ENCODE measurements at places on chromosomes 11 and 22. TPM values are rescaled to one million over a fixed set of nuclear protein-coding genes. Genes with fewer than 3 reads are reported as not detected.

GRCh38 chr11:70036971-70037882 is 40.9 kb upstream of the ANO1 start:
- peak; percentile 8 for DNase-seq

Gene PGM2L1
- 7.7 TPM for polyA plus RNA-seq

- no peak for DNase-seq
These were observed 112.1 kb upstream of the OR4B1 start for GRCh38 chr11:48104568-48104924.

- DNase-seq = no peak
These were observed 61.1 kb downstream of the WT1 start for GRCh38 chr11:32374261-32374711.

DNA sequence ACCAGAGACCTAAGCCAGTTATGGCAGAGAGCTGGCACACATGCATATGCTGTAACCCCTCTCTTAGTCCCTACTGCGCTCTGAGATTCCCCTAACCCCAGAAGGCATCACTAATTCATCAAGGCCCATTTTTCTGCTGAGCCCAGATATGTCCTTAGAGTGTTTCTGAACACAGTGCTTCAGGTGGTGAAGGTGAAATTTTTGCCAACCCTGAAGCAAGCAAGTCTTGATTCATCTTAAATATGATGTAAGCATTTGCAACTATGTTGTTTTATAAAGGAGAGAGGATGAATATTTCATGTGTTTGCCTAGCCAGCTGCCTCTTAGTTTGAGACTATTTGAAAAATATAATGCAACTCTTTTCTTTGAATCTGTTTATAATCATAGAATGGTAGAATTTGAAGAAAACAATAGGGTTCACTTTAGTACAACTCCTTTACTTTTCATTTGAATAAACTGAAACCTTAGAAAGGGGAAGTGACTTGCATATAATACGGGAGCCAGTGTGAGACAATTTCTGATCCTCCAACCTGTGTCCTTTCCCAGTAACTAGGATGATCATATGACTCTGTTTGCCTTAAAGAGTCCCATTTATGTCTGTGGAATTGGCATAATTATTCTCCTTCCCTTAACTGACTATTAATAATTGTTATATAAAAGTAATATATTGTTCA is 194.3 kb upstream of the MTNR1B start:
- no peak for DNase-seq

Gene DUSP8
- 6.5 TPM for polyA plus RNA-seq

- no peak for DNase-seq
These were observed 45.5 kb downstream of the FAR1 start for GRCh38 chr11:13713982-13714381.

- no peak for DNase-seq
These were observed 2.5 kb downstream of the FGF3 start for GRCh38 chr11:69816671-69817070.

Gene GPHA2
- polyA plus RNA-seq = 0.43 TPM

DNA sequence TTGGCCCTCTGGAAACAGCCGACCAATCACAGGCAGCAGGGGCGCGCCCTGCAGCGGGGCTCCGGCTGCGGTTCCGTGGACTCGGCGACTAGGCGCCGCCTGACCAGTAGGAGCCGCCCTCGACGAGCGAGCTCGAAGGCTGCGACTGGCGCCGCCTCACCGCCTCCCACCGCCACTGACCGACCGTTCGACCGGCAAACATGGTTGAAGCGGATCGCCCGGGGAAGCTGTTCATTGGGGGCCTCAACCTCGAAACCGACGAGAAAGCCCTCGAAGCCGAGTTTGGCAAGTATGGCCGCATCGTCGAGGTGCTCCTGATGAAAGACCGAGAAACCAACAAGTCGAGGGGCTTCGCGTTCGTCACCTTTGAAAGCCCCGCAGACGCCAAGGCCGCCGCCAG is at the start of gene RBMXL2:
Gene RBMXL2, plus strand, starts transcription at position 78 of the 400 bp plus-strand sequence. Its CDS starts 123 bp downstream, at position 201.
- no peak for DNase-seq

DNA sequence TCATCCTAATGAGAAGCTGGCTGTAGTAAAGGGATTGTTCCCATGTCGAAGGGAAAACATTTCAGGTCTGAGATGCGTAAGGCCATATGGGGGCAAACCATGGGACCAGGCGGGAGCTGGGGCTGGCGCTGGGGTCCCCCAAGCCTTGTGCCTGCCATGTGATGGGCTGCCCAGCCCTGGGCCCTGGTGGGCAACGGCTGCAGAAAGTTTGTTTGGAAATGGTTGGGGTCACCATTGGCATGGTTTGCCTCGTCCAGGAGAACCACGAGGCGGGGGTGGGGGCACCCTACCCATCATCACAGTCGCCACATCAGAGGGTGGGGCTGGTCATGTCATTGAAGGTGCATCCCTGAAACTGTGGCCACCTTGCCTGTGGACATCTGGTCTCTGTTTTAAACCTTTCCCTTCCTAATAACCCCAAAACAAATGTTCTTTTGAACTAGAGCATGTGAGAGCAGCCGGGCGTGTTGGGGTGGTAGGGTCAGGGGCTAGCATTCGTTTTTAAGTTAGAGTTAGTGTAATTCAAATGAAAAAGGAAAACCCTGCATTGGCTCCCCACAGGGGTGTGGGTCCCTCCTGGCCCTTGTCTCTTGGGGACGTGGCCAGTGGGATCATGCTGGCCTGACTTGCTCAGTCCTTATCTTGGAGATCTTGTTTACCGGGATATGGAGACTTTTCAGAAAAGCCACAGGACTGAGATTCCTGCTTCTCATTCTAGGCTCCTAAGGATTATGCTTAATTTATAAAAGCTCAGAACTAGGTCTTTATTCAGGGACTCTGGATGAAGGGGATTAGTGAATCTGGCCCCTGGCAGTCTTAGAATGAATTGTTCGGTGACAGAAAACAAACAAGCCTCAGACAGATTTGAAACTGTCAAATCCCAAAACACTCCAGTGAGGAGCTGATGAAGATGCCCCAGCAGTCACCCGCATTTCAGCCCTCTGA is 98.5 kb downstream of the CTTN start:
- DNase-seq = peak; percentile 23

DNA sequence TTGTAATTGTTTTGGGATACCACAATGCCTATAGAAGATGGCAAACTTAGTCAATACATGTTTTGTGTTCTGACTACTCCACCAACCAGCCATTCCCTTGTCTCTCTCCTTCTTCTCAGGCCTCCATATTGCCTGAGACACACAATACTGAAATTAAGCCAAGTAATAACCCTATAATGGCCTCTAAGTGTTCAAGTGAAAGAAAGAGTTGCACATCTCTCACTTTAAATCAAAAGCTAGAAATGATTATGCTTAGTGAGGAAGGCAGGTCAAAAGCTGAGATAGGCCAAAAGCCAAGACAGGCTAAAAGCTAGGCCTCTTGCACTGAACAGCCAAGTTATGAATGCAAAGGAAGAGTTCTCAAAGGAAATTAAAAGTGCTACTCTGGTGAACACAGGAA is 318.7 kb downstream of the TTC28 start:
- no peak for DNase-seq

Gene UBQLN3
- polyA plus RNA-seq = not detected

- no peak for DNase-seq
These were observed 81.6 kb downstream of the ZC3H12C start for GRCh38 chr11:110174645-110175310.

DNA sequence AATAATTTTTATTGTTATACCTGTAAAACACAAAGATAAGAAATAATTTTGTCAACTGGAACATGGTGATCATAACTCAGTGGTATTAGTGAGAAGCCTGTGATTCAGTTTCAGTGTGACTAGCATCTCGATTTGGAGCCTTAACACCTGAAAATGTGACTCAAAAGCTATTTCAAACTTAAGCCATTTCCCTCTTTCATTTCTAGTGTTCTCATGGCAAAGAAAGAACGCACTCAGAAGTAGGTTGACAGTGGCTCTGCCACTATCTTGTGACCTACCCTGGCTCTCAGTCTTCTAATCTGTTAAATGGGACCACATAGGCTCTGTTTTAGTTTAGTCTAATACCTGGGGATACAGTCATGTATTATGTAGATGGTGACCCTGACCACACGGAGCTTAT is 62.7 kb downstream of the ISX start:
- no peak for DNase-seq

DNA sequence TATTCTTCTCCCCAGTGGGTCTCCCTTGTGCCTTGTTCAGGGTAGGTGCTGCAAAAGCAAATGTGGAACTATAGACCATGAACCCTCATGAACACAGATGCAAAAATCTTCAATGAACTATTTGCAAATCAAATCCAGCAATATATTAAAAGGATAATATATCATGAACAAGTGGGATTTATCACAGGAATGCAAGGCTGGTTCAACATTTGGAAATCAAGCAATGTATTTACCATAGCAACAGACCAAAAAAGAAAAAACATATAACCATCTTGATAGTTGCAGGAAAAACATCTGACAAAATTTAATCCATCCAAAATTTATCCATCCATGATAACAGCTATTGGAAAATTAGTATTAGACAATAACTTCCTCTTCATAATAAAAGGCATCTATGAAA is 11.4 kb upstream of the OSBPL5 start:
- no peak for DNase-seq

GRCh38 chr11:93322207-93322606 is 8.3 kb upstream of the DEUP1 start:
- no peak for DNase-seq

Gene LRRC56
- polyA plus RNA-seq = 0.25 TPM

GRCh38 chr11:70517988-70518907 is 119.9 kb downstream of the CTTN start:
- DNase-seq = peak; percentile 13

Gene MEN1
- 18.8 TPM for polyA plus RNA-seq

GRCh38 chr11:72642884-72643522 is 31.2 kb downstream of the PDE2A start:
- peak; percentile 90 for DNase-seq

DNA sequence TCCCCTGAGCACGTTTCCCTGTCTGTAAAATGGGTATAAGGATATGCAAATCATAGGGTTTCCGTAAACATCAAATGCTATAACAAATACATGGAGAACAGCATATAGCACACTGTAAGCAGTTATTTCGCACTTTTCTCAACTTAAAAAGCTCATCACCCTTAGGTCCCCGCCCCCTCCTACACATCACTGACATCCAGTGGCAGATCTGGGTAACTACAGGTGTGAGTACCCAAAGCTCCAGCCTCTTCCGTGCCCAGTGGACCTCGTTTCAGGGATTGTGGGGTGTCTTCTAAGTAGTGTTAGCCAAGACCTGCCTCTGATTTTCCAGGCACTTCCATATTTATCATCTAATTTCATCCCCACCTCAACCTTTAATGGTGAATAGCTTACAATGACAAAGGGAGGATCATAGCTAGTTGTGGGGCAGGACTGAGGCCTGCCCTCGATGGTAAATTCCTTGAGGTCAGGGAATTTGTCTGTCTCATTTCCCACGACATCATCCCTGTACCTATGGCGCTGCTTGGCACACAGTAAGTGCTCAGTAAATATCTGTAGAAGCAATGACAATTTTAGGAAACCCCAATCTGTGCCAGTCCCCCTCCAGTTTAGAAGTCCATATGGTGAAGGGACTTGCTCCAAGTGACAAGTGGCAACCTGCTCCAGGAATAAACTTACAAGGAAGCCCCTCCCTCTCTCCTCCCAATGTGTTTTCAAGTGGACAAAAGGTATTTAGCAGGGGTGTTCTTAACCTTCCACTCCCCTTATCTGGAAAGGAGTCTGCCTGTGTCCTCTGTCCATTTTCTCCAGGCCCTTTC is 340.5 kb downstream of the TENM4 start:
- no peak for DNase-seq

DNA sequence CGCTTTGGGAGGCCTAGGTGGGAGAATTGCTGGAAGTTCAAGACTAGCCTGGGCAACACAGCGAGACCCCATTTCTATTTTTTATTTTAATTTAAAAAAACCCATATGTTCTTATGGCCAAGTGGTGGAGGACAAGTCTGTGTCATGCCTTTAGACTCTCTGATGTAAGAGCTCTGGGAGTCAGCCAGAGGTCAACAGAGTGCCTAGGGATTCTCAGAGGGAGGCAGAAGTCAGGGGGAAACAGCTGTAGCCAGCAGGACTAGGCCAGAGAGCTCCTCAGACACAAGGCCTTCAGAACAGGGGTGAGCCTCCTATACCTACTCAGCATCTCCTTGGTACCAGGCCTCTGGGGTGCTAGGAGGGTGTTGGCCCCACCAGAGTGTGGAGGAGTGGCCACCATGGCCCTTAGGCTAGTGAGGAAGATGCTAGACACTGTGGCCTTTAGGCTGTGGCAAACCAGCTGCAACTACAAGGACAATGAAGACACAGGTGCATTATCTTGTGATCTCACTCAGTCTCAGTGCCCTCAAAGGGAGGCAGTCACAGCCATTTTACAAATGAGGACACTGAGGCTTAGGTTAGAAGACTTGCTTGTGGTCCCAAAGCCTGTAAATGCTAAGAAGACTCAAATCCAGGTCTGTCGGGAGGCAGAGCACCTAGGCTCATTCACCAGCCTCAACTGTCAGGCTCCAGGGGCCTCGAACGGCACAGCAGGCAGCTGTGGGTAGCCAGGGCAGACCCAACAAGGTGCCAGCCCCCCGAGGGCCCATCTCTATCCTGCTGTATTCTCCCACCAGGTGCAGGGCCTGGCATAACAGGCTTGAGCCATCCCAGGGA is 5.0 kb downstream of the ZP1 start:
- DNase-seq = no peak

DNA sequence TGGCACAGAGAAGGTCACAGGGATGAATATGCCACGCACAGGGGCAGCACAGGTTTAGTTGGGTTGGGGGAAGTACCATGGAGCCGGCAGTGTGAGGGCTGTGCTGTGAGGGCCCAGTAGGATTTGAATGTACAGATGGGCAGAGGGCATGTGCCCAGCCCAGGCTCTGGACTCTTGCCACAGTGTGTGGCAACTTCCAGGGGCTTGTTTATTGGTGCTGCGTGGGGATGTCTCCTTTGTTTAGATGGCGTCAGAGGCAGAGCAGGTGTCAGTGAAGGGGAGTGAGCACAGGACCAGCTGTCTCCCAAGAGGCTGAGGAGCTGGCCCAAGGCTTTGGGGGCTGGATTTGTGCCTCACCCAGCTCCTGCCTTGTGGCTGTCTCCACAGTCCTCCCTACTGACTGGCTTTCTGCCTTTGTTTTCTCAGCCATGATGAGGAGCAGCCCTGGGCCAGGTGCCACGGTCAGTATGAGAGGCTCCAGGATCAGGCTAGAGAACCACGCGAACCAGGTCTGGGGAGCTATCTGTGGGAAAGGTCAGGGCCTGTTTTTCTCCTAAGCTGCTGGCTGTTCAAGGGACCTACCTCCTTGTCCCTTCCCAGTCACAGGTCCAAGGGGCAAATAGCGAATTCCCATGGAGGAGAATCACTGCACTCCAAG is 21.9 kb downstream of the SUN2 start:
- peak; percentile 74 for DNase-seq

GRCh38 chr11:128531588-128531987 is 55.8 kb downstream of the ETS1 start:
- no peak for DNase-seq

Gene TNRC6B
- 10.1 TPM for polyA plus RNA-seq

DNA sequence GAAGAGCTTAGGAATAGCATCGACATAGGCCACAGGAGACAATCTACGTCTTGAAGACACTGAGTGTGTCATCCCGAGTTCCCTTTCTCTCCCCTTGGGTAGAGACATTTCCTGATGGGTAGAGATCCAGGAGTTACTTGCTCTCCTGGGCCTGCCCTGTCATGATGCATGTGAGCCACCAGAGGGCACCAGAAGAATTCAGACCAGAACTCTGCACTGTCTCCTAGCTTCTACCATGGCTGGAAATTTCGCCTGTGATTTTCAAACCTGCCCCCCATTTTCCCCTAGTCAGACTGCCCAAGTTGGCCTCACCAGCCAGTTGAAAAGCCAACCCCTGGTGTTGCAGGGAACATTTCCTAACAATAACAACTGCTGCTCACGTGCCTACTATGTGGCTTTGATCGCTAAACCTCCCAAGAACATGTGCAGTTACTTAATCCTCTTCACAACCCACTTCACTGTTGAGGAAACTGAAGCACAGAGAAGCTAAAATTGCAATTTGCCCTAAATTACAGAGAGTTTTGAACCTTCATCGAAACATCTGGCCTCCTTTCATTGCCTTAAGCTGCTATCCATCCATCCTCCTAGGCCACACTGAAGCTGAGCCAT is 47.2 kb downstream of the C11orf58 start:
- peak; percentile 73 for DNase-seq
